ENCODE measurements at places on chromosomes 6 and 20. TPM values are rescaled to one million over a fixed set of nuclear protein-coding genes. Genes with fewer than 3 reads are reported as not detected.

TAGAP gene
- total RNA-seq: 3.3 TPM

DNA sequence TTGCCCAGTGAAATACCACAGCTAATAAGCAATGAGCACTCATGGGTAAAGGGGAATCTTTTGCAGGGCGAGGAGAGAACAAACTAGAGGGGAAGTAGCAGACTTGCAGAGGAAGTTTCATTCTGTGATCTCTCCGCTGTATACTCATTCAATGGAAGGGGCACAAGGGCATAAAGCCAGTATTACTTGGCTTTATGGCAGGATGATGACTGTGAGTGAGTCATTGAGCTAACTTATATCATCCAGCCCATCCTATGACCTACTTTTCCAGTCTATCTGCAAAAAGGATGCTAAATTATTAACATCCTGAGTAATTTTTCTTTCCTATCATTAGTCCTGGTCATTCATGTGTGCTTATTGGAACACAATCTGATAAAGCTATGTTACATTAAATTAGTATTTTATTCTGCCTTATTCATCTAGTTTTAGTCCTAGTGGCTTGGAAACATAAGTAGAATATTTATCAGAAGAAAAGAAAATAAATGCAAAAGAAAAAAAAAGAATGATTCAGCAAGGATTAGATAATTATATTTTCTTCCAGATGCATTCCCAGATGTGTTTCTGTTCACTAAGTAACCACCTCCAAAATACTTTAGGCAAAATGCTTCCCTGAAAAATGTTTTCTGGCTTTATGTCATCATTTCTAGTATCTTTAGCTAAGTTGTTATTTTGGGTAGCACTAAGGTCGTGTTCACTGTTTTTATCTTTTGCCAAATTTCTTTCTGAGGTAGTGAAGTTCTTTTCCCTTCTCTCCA is 471.7 kb downstream of the CDKAL1 start:
- no peak for DNase-seq

DNA sequence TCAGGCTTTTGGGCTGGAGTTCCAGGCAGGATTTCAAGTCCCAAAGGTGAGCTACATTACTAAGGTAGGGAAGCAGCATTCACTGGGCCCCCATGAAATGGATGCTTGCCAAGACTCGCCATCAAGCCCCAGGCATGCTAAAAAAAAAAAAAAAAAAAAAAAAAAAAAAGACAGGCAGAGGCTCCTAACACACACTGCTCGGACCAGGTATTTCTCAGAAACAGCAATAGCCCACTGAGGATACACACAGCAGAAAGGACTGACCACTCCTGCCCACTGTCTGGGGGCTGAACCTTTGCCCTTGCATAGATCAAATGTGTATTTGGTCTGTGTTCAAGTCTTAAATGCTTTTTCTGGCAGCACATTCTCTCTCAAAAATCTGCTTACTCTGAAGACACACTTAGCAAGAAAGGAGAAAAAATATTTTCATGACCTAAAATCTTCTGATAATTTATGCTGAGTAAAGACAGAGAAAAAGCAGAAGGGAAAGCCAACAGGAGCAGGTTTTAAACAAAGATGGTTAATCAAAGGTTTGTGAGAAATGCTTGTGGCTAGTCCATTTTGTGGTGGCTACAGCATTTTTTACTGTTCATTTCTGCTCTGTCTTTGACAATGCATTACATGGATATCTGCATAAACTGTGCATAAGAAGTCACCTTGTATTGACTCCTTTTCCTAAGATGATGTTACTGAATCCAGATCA is 37.9 kb upstream of the BEND6 start:
- no peak for DNase-seq

PPP1R16B gene
- 22.0 TPM for total RNA-seq

DNA sequence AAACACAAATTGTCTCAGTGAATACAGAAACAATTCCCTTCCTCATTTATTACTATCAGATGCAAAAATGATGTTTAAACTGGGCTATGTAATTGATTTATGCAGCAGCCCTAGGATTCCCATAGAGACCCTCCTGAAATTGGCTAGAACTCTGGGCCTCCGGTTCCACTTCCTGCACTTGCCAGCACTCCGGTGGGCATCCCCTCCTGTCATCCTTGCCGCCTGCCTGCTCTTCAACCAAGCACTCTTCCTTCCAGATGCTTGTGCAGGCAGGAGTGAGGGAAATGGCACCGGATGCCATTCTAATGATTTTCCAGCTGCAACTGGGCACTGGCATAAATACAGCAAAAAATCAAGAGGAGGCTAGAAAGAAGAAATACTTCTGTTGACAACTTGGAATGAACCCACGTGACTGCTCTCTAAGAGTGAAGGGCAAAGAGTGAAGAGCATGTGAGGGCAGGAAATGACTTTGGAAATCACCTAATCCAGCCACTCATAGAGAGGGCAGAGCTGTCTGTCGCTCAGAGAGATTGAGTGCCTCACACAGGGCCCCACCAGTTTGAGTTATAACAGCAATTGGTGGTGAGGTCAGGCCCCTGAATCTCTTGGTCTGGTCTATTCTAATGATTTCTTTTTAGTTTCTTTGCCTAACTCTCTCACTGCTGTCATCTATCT is 3.7 kb upstream of the NEDD9 start:
- no peak for DNase-seq

GRCh38 chr6:46175446-46175845 is 4.7 kb upstream of the ENPP5 start:
- no peak for DNase-seq

GRCh38 chr20:58503668-58504067 is 11.5 kb downstream of the APCDD1L start:
- DNase-seq: no peak

SMLR1 gene
- not detected for total RNA-seq

All from spinal cord (tissue), 10 donors.